Stomach (tissue), 19 donors: ENCODE measurements at places on chromosomes 3 and 15.

GRCh38 chr15:51191072-51191670 is 96.5 kb upstream of the TNFAIP8L3 start:
- no peak for DNase-seq

DNA sequence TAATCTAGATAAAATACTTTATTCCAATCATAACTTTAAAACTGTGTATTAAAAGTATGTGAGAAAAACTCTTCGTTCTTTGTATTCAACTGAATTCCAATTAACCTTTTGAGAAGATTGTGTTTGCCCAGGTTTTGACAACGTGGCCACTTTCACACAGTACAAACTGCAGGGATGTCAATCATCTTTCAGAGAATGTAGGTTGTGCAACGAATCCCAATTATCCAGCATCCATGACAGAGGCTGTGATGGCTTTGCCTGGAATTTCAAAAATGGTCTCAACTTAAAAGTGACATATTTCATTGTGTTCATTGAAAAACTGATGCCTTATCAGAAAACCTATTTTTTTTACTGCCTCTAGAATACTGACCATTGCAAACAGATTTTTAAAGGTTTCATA is 615.1 kb upstream of the KCNMB2 start:
- DNase-seq, result no peak

DNA sequence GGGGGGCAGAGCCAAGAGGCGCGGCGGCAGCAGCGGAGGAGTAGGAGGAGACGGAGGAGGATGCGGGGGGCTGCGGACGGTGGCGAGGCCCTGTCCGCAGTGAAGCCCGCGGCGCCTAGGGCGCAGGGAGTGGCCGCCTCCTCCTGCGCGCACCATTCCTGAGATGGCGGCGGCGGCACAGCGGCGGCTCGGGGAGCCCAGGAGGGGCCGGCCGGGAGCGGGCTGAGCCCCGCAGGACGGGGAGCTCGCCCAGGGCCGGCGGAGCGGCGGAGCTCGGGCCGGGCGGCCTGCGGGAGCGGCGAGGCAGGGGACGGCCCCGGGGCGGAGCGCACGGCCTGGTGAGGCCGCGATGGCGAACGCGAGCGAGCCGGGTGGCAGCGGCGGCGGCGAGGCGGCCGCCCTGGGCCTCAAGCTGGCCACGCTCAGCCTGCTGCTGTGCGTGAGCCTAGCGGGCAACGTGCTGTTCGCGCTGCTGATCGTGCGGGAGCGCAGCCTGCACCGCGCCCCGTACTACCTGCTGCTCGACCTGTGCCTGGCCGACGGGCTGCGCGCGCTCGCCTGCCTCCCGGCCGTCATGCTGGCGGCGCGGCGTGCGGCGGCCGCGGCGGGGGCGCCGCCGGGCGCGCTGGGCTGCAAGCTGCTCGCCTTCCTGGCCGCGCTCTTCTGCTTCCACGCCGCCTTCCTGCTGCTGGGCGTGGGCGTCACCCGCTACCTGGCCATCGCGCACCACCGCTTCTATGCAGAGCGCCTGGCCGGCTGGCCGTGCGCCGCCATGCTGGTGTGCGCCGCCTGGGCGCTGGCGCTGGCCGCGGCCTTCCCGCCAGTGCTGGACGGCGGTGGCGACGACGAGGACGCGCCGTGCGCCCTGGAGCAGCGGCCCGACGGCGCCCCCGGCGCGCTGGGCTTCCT is at the start of gene GPR27:
Gene GPR27 (plus strand): TSS at position 155 of the 909 bp plus-strand sequence. CDS start 195 bp downstream, at position 350.
- DNase-seq, result peak; percentile 78

GRCh38 chr3:101903451-101903871 is 54.1 kb downstream of the NFKBIZ start:
- no peak for DNase-seq

- no peak for DNase-seq
These were observed 53.6 kb downstream of the ABHD2 start for GRCh38 chr15:89141885-89142284.
